ENCODE measurements at places on chromosomes 3 and 15.

DNA sequence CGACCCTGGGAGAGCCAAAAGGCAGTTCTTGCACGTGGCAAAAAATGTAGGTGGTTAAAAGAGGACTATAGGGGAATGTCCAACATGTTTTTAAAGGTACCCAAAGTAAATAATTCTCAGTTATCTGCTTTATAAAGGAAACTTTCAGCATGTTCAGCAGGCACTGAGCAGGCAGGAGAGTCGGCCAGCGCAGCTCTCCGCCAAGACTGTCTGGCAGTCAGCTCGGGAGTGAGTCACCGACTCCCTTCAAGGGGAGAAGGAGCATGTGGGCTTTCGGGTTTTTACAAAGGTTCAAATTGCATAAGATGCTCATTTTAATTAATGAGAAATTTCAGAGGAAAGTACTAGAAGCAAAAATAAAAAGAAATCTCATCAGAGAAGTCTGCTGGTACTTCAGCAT lies 7.0 kb downstream of the GABRA5 start:
- DNase-seq = no peak

- no peak for DNase-seq
Observed at GRCh38 chr3:50830451-50830850, 155.7 kb downstream of the DOCK3 start.

- no peak for DNase-seq
Observed at GRCh38 chr15:83496766-83497165, 49.6 kb downstream of the SH3GL3 start.

GRCh38 chr3:193590088-193590856 lies 2.7 kb upstream of the OPA1 start:
- DNase-seq = no peak

DNA sequence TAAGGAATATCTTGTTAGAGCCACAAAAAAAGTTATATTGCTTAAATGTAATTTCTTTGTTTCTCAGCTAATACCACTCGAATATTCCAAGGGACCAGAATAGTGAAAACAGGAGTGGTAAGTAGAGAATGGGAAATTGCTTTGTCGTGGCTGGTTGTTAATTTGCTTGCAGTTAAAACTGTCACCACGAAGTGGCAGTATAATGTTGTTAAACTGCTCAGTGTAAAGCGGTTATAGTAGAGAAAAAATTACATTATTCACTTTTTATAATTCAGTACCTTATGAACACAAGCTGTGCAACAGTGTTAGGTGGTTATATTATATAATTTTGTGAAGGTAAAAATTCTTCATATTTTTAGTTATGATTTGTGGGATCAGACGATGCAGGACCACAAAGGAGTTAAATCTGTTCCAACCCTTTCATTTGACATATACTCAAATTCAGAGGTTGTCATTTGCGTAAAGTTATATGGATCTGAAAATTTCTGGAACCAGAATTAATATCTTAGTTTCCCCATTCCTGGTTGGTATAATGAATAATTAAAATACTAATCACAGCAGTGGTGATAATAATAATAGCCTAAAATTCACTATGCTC lies 171.8 kb downstream of the FEZF2 start:
- DNase-seq = peak; percentile 49

DNA sequence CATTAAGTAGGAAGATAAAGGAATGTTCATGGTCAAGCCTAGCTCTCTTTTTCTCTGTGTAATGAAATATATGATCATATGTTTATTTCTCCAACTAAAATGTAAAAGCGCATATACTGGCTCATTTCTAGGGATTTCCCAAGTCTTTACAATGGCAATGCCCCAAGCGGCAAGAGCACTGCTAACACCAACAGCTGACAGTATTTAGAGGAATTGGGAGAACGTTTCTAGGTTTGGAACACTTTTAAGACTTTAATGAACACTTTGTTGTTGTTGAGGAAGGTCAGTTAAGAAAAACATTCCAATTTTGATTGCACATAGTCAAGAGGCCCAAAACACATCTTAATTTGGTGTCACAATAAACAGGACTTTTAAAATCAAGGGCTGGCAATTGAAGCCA lies 132.7 kb downstream of the ATP8B4 start:
- DNase-seq = no peak

DNA sequence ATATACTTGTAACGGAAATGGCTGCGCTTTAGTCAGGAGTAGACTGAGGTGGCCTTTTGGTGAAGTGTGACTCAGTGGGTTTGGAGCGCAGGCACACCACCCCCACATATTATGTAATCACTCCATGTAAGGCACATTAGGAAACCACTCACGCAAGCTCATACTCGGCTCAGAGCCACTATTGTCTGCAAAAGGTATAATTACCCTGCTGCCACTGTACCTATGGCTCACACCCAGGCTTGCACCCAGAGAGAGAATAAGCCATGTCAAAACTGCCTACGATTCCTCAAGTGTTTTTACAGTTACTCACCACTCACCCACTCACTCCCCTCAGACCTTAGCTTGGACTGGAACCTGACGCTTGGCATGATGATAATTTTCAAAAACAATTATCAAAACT lies 611.9 kb upstream of the CCDC54 start:
- DNase-seq = no peak

Measured in Kasumi-1 (cell line).